ENCODE measurements at places on chromosomes 5 and 9. TPM values are rescaled to one million over a fixed set of nuclear protein-coding genes. Genes with fewer than 3 reads are reported as not detected.

GRCh38 chr9:98132158-98132557 lies 13.1 kb upstream of the TRIM14 start:
- no peak for DNase-seq

HABP4 gene
- total RNA-seq: 7.2 TPM

DNA sequence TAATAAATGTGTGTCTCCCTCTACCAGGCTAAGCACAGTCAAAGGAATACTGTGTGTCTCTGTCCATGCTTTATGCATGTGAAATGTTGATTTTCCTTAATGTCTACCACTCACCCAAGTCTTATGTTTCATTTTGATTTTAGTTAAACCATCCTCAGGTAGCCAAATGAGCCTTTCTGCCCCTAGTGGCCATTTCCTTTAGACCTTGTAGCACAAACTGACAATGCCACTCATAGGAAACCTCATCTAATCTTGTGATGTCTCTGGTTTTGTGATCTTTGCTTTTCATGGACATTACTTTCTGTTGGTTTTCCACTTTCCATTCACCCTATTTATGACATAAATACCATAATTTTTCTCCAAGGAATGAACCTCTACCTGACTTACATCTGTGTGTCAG lies 820.8 kb downstream of the MAT2B start:
- DNase-seq: no peak

GRCh38 chr9:120363697-120364096 lies 216.3 kb downstream of the CDK5RAP2 start:
- no peak for DNase-seq

- DNase-seq: no peak
Observed at GRCh38 chr5:167696558-167697314, 594.7 kb upstream of the WWC1 start.

DNA sequence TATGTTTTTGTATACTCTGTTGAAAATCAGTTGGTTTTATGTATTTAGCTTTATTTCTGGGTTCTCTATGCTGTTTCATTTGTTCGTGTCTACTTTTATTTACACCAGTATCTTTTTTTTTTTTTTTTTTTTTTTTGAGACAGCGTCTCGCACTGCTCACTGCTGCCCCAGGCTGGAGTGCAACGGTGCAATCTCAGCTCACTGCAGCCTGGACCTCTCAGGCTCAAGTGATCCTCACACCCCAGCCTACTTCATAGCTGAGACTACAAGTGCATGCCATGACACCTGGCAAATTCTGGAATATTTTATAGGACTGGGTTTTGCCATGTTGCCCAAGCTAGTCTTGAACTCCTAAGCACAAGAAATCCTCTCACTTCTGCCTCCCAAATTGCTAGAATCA lies 869.4 kb upstream of the CDH6 start:
- DNase-seq: no peak

PAX5 gene
- total RNA-seq: 0.64 TPM

NUTM2F gene
- not detected for total RNA-seq

GRCh38 chr5:54760182-54760935 lies 225.0 kb downstream of the ESM1 start:
- DNase-seq: no peak

TTLL11 gene
- total RNA-seq: 22.1 TPM

SPATA31D4 gene
- total RNA-seq: not detected

RNF183 gene
- total RNA-seq: not detected

ITGA2 gene
- 1.1 TPM for total RNA-seq

DNA sequence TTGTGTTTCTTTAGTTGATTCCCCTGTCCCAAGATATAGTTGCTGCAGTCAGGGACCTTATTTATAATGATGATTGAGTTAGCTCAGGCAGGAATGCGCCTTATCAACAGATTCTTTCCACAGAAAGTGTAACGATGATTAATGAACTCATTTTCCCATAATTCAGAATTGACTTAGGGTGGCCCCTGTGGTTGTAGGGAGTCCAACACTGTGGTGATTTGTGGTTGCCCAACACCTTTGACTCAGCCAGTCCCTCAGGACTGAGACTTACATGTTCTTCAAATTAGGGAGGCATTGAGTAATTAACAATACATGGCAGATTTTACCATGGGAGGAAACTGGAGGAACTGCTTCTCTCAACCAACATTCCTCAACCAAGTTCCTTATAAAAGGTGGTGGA lies 221.9 kb downstream of the GABRG2 start:
- no peak for DNase-seq

GRCh38 chr5:136984772-136985446 lies 514.2 kb downstream of the SPOCK1 start:
- no peak for DNase-seq

GFI1B gene
- total RNA-seq: 0.09 TPM

PSAT1 gene
- 42.8 TPM for total RNA-seq

BNC2 gene
- total RNA-seq: 5.2 TPM

CDH12 gene
- 39.0 TPM for total RNA-seq

GRCh38 chr5:77643654-77644370 lies 5.3 kb upstream of the OTP start:
- DNase-seq: no peak

WNK2 gene
- 47.4 TPM for total RNA-seq

- no peak for DNase-seq
Observed at GRCh38 chr5:122311497-122311960, 508 bp upstream of the SNCAIP start.

SLC6A3 gene
- total RNA-seq: 0.18 TPM

LPCAT1 gene
- 82.4 TPM for total RNA-seq

CCDC152 gene
- 7.4 TPM for total RNA-seq

OTP gene
- 0.27 TPM for total RNA-seq

DNA sequence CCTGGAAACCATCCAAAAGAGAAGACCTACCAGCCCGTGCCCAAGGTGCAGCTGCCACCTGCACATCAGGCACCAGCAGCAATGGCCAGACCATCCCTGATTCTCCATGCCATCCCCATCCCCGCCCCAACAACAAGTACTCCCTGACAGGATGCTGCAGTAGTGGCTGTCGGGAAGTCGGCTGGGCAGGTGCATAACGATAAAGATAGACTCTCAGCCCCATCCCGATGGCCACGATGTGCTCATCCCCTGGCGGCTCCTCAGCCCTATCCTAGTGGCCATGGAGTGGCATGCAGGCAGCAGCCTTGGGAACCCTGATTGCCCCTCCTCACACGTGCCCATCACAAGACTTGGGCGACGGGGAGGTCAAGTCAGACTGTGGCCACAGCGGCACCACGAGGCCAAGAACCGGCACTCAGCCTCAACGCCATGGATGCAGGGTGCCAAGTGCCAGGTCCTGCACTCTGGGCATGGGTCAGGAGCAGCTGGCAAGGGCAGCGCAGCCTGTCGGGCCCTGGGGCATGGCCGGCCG lies 368.8 kb upstream of the SPATA31A5 start:
- no peak for DNase-seq

GRCh38 chr5:59199868-59200267 lies 617.0 kb downstream of the RAB3C start:
- no peak for DNase-seq

DNA sequence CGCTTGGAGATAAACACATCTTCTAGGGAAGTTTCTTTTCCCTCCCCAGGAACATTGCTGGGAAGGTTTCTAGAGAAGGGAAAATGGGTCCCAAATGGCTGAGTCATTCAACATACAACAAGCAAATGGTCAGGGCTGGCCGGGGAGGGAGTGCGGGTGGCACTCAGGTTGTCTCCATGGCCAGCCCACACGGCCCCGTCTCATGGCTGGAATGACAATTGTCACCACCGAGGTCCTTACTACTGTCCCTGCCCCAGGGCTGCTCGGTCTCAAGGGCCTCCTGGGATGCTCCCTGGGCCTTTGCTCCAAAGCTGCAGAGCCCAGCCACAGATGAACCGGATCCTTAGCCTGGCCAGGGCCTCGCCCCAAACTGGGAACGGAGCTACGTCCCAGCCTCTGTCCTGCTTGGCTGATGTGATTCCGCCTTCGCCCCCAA lies 121.9 kb downstream of the FGF18 start:
- no peak for DNase-seq

DNA sequence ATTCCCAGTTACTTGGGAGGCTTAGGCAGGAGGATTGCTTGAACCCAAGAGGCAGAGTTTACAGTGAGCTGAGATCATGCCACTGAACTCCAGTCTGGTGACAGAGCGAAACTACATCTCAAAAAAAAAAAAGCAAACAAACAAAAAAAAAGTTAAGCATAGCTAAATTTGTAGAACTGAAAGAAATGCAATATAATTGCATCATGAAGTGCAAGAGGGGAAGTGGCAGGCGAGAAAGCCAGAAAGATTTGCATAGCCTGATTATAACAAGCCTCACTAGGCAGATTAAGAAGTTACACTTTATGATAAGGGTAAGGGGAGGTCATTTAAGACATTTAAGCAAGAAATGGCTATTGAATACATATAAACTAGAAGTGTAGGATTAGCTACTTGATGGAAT lies 187.1 kb downstream of the EDIL3 start:
- no peak for DNase-seq

- no peak for DNase-seq
Observed at GRCh38 chr5:53480416-53481158, at the start of gene FST. FST (plus strand) TSS chr5:53480629; CDS start chr5:53480792, 163 bp downstream.

GRCh38 chr9:83981126-83981871 lies 694 bp downstream of the RMI1 start:
- peak; percentile 50 for DNase-seq

N4BP3 gene
- total RNA-seq: 10.8 TPM

GRCh38 chr5:5124231-5124630 lies 15.9 kb upstream of the ADAMTS16 start:
- no peak for DNase-seq

GRCh38 chr9:121725008-121725775 lies 73.8 kb downstream of the DAB2IP start:
- peak; percentile 89 for DNase-seq

GRCh38 chr5:34849253-34849652 lies 10.3 kb downstream of the TTC23L start:
- no peak for DNase-seq

GRCh38 chr5:148732692-148733091 lies 78.4 kb upstream of the HTR4 start:
- no peak for DNase-seq

DNA sequence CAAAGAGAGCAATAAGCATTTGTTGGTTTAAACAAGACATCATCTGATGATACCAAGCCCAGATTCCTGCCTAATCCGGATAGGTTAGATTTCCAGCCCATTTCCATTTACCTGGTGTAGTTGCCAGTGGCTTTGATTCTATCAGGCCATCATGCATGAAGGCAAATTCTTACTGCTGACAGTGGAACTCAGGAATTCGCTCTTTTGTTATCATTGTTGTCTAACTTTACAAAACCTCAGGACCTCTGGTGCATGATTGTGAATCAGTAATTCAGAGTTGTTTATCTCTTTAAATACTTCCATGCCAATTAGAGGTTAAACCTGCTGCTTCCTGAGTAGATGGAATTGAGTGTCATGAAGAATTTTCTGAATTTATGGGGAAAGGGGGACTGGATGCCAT lies 76.5 kb downstream of the C9orf152 start:
- DNase-seq: no peak

DNA sequence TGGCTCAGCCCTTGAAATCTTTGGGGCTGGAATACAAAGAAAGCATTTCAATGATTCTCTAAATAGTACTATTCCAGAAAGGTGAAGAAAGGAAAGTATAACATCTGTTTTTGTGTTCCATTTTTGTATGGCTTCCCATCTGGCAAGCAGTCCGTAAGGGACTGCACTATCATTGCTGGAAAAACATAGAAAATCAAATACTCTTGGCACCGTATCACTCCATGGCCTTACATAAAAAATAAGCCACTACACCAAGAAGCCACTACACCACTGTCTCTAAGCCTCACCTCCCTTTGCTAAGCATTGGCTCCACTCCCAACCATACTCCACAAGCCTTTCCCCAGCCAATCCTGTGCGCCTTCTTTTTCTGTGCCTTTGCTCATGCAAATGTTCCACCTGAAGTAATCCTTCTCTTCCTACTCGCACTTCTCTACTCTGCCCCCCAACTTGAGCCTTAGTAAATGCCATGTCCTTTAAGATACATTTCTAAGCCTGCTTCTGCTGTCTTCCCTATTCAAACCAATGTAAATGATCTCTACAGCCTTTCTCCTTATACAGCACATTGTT lies 454.6 kb upstream of the TUSC1 start:
- no peak for DNase-seq

DNA sequence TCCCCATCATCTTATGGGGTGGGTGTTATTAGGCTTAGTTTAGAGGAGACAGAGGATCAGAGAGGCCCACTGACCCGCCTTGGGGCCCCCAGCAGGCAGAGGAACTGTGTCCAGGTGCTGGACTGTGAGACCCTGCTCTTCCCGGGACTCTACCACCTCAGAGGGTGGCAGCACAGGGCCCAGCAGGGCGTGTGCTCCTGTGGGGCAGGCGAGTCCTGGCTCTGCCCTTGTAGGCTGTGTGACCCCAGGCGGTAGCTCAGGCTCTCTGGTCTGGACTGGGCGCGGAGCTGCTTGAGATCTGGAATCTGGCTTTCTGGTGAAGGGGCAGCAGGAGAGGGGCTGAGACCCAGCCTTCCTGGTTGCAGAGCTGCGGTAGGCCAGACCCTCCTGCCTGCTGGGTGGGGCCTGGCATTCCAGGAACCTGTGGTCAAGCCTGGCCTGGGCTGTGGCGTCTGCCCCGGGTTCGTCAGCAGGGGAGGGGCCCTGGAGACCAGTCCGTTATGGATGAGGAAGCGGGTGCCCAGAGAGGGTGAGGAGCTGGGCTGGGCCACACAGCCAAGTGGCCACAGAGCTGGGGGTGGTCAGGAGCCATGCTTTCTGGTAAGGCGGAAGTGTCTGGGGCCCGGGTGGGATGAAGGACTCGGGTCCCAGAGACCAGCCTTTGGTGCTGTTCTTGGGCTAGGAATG lies 46.5 kb downstream of the RXRA start:
- no peak for DNase-seq

- no peak for DNase-seq
Observed at GRCh38 chr9:108698801-108699200, 157.0 kb downstream of the ACTL7B start.

Measured in cerebellum (tissue), 4 donors.